ENCODE measurements at places on chromosomes 2 and 18.

DNA sequence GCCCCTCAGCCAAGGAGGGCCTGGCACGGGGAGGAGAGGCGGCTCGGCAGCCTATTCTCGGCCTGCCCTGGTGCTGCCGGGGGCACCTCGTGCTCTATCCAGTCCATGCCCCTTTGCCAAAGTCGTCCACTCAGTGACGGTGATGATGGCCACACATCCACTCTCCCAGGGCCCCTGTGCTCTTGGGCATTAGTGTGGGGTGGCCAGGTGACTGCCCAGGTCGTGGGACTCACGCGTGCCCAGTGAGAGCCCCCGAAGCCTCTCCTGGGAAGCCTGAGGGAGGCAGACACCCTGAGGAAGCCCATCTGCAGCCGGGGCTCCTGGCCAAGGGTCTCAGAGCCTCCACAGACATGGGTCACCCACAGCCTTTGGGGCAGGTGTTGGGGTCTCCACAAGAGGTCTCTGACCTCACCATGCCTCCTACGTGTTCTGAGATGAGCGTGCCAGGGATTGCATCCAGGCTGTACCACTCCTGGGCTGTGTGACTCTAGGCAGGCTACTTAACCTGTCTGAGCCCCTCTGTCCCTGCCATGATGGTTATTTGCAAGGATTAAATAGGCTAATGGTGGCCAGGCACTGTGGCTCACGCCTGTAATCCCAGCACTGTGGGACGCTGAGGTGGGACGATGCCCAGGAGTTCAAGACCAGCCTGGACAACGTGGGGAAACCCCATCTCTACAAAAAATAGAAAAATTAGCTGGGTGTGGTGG, 12.9 kb downstream of the RAMP1 start:
- DNase-seq, result no peak

GRCh38 chr2:170680172-170680941, 34.8 kb upstream of the SP5 start:
- DNase-seq, result no peak

DNA sequence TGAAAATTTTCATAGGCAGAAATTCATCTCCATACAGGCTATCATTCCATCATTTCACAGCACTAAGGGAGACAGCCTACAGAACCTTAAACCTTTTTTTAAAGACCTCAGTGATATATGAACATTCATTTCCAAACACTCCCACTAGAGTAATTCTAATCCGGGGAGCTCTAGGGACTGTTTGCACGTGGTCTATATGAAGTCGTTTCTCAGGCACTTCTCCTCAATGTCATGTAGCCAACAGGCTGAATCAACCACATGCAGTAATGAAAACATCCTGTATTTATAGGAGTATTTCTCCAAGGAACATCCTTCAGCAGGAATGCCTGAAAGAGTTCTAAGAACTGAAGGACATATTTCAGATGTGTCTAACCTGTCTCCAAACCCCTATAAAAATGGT, 97.3 kb upstream of the CREB1 start:
- DNase-seq, result no peak

GRCh38 chr18:2009942-2010697, 561.2 kb downstream of the METTL4 start:
- DNase-seq, result no peak

DNA sequence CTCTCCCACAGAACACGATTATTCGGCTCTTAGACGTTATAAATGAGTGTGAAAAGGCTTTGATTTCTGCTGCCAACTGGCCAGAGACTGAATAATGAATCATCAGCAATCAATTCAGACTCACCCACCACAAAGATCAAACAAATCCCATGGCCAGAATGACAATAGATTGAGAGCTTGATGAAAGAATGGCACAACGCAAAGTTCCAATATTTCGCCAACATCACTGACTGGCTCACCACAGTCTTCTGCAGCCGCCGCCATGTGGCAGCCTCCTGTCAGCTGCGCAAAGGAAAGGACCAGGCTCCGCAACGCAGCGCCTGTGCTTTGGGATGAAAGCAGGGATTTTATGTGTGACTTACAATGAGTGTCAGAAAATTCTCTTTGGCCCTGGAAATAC, 104.4 kb upstream of the SOX11 start:
- no peak for DNase-seq

DNA sequence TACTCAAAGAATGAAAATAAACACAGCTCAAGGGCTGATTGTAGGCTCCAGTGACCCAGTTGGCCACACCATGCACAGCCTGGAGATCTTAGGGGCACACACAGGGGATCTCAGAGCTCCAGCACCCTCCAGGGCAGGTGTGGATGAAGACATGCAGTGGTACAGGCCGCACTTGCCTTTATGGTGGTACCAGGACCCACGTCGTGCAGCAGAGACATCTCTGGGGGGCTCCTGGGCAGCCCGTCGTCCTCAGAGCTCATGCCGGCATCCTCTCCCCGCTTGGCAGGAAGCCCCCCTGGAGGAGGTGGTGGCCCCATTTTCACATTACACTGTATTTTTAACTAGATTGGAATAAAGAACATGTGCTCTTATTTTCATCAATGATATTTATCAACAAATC, 101.2 kb upstream of the MGAT4A start:
- no peak for DNase-seq

GRCh38 chr2:30780776-30781330, 26.4 kb downstream of the CAPN13 start:
- no peak for DNase-seq

- DNase-seq, result no peak
These were observed 75.8 kb downstream of the KCNG2 start for GRCh38 chr18:79873449-79874110.

GRCh38 chr2:46350029-46350689, 53.0 kb downstream of the EPAS1 start:
- no peak for DNase-seq

GRCh38 chr2:6917761-6918421, 679 bp downstream of the RNF144A start:
- DNase-seq, result no peak

DNA sequence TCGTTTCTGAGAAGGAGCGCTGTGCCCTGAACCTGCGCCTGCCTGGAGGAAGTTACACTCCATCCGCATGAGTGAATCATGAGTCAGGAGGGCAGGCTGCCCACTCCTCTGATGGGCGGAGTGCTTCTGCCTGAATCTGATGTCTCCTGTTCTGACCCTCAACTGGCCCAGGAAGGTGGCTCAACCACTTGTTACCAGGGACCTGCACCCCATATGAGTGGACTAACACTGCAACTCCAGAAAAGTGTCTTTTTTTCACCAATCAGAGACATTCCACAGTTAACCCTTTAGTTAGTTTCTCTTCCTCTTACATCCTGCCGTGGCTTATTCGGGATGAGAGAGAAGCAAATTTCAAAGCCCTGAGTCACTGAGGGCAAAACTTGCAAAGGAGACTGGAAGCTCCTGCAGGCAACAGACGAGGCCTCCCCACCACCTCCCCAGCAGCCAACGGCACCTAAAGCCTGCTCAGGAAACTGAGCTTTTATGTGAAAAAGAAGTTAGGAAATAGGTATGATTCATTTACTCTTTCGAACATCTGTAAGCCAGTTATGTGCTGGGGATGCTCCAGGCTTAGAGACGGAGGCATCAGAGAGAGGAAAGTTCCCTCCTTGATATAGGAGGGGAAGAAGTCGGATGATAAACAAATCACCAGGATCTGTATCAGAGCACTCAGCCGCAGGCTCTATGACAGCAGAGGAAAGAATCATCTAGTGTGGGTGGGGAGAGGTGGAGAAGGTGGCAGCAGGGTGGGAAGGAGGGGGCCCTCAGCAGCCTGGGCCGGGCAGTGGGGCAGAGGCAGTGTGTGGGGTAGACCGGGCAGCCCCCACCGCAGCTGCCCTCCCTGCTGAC, 30.9 kb downstream of the MBP start:
- peak; percentile 98 for DNase-seq

GRCh38 chr2:70906439-70907005, 29.2 kb upstream of the ATP6V1B1 start:
- DNase-seq, result no peak

- DNase-seq, result no peak
These were observed 179.0 kb downstream of the SLC39A10 start for GRCh38 chr2:195836002-195836401.

DNA sequence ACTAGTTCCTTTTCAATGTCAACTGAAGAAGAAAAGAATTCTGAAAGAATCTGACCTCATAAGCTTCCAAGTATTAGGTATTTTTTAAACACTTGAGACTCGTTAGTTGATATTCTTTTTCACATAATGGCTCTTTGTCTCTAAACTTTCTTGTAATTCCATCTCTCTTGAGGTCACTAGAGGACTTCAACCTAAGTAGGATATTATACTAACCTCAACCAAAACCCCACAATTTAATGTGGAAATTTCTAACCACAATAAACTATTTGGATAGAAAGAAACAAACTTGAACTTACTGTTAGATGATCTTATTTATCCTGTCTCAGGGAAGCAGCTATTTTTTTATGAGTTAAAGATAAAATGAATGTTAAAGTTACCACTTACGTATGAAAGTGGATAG, 206.9 kb upstream of the FSIP2 start:
- DNase-seq, result no peak

GRCh38 chr2:239064253-239064652, 216.4 kb downstream of the TWIST2 start:
- DNase-seq, result no peak

DNA sequence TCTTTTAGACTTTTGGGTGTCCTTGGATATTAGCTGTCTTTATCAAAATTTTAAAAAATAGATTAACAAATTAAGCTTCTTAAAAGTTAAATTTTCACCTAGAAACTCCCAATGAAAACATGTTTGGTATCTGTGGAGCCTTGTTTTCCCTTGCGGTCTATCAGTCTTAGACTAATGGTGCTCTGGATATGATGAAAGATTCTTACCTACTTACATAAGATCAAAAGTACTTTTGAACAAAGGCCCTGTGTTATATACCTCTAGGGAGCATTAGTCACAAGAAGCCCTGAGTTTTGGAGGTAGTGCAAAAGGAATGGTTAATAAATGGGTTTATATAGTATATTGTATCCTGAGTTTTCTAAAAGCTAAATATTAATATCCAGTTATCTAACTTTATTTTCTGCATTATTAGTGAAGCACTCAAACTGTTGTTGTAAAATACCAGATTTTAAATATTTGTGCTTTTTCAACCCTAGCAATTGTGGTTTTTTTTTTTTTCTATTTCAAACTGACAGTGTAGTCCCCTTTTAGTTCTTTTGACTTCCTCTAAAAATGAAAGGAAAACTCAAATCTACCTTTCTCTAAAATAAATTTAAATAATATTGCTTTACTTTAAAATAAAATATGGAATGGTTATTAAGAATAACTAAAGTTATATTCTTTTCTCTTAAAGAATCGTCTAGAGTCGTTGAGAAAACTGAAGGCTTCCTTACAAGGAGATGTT, 18.1 kb downstream of the NDC80 start:
- DNase-seq, result peak; percentile 81

DNA sequence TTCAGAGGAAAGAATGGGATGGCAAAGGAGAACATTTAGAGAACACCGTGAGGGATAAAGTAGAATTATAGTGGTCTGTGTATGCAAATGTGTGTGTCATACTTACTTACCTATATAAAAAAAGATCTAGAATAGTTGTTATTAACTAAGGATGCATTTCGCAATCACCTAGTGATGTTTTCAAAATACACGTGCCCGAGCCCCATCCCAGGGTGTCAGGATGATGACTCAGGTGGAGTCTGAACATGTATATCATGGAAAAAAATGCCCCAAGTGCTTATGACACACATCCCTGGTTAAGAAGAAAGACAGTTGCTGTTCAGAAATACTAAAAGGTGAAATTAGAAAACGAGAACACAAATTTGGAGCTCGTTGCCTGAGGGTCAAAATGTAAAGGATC, 109.0 kb downstream of the CERS6 start:
- peak; percentile 97 for DNase-seq

DNA sequence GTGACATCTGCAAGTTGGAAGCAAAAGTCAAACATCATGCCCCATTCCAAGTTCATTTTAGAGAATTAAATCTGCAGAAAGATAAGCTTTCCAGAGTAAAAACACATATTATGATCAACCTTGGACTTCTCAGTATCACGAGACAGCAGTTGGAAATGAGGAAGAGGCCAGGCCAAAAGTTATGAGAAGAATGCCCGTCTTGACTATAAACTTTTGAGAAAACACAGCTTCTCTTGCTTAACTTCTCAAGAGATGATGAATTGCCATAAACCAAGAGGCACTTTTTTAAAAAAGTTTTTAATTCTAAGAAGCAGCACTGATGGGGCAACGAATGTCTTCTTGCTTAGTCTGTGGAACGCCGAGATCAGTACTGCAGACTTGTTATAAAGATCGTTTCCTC, 52.6 kb upstream of the NFU1 start:
- no peak for DNase-seq
